CD4-positive, alpha-beta T cell treated with Interleukin-1 beta for 1 hour (primary cell): ENCODE measurements at places on chromosomes 3 and 15.
A peak's percentile ranks its signal among the peaks of the same experiment; 100 is the strongest.

DNA sequence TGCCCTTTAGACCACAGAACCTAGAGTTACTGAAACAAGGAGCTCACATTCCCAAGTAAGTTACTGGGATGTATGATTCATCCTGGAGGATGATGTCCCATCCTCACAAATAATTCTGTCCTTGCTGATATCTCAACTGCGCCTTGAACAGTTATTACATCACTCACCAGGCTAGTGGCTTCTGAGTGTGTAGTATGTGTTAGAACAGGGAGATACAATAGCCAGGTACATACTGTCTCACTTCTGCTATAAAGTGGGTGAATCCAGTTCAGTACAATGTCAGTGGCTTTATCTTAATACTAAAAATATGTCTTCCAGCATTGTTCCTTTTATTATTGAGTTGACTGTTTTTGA is 483.2 kb upstream of the FRG2C start:
- no peak for DNase-seq

- no peak for DNase-seq
Observed at GRCh38 chr3:38154625-38155255, 10.6 kb upstream of the OXSR1 start.

DNA sequence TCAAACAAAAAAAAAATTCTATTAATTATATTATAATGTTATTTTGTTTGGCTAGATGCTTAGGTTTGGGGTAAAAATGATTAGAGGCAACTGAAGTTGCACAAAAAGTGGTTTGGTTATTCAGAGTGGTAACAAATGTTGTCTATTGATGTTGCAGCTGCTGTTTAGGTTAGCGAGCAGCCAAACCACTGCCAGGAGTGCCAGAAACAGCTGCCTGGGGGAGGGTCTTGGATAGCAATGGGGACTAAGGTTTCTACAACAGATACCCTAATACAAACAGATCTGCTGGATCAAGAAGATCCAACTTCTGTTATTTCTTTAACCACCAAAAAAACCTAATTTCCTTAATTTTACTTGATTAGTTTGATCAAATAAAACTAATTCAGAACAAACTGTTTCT is 26.6 kb downstream of the BTLA start:
- DNase-seq, result no peak

DNA sequence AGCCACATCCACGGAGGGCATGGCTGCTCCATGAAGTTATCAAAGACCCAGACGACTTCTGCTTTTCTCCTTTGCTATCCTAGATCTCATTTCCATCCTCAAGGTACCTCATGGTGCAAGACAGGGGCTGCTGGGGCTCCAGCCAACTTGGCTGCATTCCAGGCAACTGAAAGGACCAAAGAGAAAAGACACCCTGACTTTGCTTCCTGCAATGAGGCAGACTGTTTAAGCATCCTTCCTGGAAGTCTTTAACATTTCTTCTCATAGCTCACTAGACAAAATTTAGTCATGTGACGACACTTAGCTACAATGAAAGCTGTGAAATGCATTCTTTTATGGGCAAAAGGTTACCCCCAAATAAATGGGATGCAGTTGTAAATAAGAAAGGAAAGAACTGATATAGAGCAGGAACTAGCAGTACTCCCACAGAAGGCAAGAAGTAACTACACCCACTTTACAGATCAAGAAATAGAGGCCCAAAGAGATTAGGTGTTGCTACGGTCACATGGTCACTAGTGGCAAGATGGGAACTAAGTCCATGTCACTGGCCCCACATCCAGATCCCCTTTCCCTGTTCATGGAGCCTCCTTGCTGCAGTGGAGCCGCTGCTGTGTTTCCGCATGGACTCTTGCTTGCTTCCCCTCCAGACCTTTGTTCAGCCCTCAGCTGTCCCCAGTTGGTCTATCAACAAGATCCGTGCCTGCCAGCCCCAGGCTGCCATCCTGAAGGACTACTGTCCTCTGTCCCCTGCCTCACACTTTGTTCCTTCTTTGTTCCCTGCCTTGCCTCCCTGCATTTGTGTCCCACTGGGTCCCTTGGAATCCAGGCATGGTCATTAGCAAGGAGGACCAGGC is 107.0 kb downstream of the XXYLT1 start:
- no peak for DNase-seq

DNA sequence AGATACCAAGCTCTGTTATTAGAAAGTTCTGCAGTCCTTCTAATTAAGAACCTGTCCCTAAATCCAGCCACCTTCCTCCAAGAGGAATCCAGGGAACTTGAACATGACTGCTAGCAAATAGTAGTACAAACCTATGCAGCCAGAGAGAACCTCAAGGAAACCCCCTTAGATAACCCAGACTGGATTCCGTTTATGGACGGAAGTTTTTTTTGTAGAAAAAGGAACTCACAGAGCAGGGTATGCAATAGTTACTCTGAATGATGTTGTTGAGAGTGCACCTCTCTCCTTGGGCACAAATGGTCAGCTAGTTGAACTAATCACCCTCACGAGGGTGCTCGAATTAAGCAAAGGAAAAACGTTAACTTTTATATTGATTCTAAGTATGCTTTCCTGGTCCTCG is 40.8 kb downstream of the TM4SF18 start:
- DNase-seq, result no peak

DNA sequence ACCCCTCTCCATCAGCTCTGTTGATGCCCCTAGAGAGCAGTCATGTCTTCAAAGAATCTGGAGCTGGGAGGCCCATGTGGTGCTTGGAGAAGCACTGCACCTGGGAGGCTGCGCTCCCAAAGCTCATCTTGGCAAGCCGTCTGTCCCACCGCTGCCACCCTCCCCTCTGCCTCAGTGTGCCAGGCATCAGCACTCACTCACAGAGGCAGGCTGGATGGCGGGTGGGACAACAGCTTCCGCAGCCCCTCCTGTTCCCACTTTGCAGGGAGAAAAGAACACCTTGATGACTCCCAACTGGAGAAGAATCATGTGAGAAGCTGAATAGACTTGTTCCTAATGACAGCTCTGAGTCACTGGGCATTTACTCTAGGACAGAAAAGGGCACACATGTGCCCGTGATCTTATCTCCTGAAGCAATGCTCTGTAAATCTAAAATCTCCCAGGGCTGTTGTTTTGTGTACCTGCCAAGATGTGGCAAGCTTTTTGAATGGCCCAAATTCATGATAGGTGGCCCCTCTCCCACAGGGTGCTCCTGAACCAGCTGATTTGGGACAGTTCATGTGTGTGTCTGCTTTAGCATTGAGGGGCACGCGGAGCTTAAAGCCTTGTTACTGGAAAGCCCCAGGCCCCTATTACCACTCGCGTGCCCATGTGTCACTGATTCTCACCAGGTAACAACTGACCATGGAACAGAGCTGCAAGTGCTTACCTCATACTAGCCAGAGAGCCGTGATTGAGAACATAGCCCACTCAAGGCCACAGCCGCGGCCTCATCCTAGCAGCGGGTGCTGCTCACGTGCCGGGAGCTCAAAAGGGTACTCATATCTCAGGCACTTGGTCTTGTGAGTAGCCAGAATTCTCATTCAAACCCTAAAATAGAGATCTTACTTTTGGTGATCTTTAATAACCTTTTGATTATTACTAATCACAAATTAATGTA is 104.4 kb downstream of the DNAJB8 start:
- no peak for DNase-seq

- DNase-seq, result no peak
Observed at GRCh38 chr15:57345584-57345983, 30.7 kb upstream of the CGNL1 start.

DNA sequence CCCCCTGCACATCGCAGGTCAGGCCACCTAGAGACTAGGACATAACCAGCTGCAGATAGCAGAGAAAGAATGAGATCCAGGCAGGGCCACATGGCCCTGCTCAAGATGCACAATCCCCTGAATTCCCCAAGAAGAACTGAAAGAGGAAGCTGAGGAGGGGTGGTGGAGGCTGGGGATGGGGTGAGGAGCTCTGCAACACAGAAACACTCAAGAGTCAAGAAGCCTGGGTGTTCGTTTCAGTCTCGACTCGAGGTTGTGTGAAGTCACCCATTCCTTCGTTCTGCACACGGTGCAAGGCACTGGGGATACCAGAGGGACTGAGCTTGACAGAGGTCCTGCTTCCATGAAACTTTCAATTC is 62.0 kb downstream of the TLE3 start:
- peak; percentile 6 for DNase-seq

DNA sequence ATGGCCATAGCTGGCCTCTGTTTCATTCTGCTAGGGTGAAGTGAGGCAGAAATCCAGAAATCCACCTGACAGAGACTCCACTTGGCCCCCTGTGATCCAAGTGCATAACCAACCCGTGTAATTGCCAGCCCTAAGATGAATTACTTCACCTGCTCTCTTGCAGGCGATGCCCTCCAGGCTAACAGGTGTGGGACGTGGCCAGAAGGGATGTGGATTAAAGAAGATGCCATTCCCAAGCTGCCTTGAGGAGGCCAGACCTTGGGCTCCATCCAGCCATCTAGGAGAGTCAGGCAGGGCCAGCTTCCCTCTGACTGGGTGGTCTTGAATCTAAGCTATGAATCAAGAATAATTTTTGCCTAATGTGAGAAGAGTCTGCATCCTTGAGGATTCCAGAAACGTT is 154.5 kb upstream of the BNIP2 start:
- no peak for DNase-seq

DNA sequence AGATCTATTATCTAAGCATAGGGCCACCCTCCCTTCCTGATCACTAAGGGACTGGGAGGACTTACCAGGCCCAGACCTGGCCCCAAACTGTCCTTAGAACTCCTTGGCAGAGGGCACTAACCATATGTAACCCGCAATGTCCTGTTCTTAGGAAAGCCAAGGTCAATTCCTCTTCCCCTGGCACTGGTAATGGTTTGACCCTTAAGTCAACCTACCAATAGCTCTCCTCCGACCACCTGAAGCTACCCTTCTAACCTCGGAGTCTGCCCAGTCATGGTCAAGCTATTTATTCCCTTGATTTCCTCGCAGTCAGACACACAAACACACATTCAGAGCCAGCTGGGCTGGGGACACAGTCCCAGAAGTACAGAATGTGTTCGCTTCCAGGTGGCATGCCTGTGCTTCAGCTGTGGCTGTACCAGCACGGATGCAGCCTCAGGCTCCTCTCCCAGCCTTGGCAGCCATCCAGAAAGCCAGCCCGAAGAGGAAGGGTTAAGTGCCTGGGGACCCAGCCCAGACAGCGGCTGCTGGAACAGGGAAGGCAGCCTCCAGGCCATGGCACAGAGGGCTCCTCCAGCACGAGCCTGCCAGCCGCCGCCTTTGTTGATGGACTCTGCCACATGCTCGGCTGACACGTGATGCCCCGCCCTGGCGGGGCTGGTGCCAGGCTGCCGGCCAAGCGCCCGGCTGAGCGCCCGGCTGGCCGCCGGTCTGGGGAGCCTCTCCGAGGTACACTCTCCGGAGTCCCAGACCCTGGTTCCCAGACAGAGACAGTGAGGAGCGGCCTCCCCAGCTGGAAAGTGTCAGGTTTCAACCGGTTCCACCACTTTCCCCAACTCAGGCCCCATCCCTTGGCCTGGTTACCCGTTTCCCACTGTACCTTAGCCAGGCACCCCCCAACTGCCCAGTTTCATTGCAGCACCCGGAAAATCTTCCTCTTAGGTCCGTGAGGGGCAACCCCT is 5.5 kb downstream of the BMF start:
- DNase-seq, result no peak

GRCh38 chr3:183921096-183921495 is 36.4 kb upstream of the PARL start:
- DNase-seq, result no peak

DNA sequence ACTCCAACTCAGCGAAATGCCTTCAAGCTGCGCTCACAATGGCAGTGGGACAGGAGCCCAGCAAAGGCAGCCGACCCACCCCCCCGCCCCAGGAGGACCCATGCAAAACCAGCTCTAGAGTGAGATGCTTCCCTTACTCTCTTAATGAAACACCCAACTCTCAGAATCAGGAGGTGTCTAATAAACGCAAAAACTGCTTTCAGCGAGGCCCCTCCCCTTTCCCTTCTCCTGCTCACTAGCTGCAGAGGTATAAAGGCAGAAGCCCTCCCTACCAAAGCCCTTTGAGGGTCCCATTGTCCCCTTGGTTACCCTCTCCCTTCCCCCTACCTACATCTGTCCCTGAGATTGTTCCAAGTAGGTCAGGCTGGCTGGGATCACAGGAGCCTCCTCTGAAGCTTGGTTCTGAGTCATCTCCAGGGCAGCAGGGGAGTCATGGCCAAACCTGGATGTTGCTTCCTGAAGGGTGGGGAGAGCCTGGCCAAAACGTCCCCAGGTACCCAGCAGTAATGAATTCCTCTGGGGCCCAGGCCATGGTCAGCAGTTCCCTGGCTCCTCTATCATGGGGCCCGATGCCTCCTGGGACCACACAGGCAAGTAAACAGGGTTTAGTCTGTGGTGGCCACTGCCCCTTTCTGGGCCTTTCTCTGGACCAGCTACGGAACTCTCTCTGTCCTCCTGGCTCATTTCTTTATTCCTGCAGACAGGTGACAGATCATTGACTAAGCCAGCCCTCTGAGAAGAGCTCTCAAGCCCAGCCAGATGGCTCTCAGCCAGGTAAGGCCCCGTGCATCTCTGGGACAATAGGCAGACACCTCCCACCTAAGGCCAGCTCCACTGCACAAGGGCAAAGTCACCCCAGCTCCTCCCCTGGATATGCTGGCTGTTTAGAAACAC is 8.6 kb downstream of the KLHL25 start:
- DNase-seq, result no peak

GRCh38 chr3:65342084-65342683 is 654.4 kb upstream of the ADAMTS9 start:
- DNase-seq, result no peak

- no peak for DNase-seq
Observed at GRCh38 chr3:72231439-72232196, 446.7 kb upstream of the PROK2 start.

DNA sequence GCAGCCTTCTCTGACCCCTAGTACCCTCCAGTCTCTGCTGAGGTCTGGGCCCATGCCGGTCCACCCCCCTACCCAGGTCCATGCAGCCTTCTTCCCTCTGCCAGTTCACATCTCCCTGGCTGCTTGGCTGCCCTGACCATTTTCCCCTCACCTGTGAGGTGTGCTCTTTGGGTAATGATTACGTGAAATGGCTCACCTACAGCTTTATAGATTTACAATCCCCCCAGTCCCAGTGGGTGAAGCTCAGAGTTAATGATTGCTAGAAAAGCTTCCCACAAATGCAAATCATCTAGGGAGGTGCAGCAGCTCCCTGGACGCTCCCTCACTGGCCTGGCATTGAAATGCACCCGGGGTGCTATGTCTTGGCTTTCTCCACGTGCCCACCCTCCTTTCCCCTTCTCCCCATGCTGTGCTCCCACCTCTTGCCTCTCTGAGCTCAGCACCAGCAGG is 18.7 kb downstream of the PAQR5 start:
- no peak for DNase-seq

DNA sequence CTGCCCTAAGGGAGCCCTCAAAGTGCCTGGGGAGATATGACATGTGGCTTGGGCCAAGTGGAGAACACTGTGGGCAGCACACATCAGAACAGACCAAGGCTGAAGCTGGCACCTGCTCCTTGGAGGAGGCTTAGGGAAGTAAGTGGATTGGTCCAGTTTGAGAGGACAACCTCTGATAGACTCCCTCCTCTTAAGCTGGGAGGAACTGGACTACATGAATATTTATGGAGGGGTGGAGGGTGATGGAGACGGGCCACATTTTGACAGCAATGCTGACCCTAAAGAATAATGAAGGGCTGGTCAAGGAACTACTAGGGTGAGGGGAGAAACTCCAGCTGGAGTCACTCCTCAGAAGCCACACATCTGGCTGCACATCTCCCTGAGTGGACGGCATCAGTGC is 6.5 kb upstream of the CD276 start:
- no peak for DNase-seq

GRCh38 chr15:31116423-31117030 is 15.0 kb upstream of the TRPM1 start:
- DNase-seq, result no peak
